Stimulated activated CD8-positive, alpha-beta memory T cell treated with anti-CD3 and anti-CD28 coated beads, Interleukin-4, amount 100 ng/mL, for 1 hour (primary cell): ENCODE measurements at places on chromosomes 5 and 9.

- DNase-seq, result no peak
Observed at GRCh38 chr5:139709582-139710318, 61.6 kb downstream of the CXXC5 start.

DNA sequence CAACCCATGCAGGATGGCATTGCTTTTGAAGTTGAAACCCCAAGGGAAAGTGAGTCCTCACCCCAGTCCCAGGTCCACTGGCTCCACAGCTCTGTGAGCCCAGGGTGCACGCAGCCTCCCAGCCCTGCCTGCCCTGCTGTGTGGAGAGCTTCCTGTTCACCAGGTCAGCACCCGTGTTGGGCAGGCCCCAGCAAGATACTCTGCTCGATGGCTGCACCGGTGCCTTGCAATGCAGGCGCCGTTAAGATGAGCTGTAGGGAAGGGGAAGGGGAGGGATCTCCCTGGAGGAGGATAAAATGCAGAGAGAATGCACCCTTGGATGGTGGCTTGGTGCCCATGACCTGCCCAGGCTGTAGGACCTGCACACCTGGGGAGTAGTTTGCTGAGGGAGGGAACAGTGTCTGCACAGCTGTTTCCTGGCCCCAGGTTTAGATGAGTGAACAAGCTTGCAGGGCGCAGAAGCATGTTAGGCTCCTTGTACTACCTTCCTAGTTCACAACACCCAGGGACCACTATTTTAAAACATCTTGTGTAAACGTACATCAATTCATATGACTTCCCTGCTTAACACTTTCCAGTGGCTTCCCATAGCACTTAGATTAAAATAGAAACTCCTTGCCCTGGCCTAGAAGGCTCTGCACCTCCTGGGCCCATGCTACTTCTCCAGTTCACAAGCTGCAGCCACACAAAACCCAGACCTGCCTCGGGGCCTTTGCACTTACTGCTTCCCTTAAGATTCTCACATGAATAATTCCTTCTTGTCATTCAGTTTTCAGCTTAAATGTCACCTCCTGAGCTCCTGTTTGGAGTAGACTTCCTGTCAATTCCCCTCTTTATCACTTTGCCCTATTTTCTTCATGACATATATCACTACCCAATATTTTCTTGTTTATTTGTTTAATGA is 19.6 kb downstream of the FAT2 start:
- no peak for DNase-seq

DNA sequence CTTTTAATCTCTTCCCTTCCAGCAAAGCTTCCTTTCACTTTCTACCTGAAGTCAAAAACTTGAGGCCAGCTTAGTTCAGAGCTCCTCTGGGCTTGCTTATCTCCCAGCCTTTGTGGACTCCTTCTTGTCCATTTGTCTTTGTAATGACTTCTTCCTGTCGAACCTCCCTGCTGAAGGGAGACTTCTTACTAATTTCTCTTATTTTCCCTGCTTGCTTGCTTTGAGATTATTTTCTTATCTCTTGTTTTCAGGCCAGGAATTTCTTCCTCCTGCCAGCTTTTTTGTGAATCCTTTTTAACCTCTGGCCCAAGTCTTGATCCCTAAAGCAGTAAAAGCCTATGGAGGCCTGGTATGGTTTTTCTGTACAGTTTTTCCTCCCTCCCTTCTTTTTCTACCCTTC is 46.8 kb upstream of the DHFR start:
- DNase-seq, result no peak

GRCh38 chr5:68662804-68663307 is 431.0 kb upstream of the SLC30A5 start:
- no peak for DNase-seq

DNA sequence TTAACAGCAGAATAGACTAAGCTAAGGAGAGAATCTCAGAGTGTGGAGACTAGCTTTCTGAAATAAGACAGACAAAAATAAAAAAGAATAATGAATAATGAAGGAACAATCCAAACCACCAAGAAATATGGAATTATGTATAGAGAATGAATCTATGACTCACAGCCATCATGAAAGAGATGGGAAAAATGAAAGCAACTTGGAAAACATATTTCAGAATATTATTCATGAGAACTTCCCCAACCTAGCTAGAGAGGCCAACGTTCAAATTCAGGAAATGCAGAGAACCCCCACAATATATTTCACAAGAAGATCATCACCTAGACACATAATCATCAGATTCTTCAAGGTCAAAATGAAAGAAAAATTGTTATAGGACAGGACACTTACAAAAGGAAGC is 349.0 kb upstream of the MPDZ start:
- DNase-seq, result no peak

GRCh38 chr5:138668451-138669380 is 84.5 kb upstream of the CTNNA1 start:
- DNase-seq, result no peak

DNA sequence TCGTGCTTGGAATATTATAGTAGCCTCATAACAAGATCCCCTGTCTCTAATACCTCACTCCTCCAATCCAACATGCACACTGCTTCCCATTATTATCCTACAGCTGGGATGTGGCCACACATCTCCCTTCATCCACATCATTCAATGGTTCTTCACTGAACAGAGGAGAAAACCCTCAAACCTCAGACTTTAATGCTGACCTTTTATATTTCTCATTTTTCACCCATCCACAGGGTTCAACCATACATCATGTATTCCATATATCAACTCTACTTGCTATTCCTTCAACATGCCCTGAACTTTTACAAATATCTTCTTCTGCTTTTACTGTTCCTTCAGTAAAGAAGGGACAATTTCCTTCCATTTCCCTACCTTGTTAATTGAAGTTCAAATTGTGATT is 396.8 kb downstream of the TLE4 start:
- no peak for DNase-seq
